ENCODE measurements at places on chromosomes 11 and 22.

- no peak for DNase-seq
These were observed 43.3 kb downstream of the SMIM38 start for GRCh38 chr11:69198891-69199582.

DNA sequence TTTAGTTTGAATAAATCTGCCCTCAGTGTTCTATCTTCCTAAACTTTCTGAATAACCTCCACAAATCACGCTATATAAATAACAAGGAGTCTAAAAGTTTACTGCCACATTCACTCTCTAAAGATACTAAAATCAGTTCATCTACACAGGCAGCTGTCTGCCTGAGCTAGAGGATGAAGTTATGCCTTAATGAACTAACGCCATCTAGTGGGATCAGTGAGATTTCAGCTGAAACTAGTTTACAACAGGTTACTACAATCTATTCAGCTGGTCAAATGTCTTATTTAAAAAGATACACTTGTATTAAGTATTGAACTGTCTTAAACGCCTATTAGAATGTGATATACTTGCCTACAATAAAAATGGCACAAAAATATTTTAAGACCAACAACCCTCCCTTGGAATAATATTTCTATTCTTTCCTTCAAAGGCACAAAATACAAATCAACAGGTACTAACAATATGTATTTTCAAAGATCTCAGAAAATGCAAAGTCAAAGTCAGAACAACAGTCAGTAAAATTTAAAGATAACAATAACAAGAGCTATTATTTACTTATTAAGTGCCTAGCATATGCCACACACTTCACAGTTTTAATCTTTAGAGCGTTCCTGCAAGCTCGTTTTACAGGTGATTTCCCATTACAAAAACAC, 84.1 kb downstream of the LARGE2 start:
- no peak for DNase-seq

DNA sequence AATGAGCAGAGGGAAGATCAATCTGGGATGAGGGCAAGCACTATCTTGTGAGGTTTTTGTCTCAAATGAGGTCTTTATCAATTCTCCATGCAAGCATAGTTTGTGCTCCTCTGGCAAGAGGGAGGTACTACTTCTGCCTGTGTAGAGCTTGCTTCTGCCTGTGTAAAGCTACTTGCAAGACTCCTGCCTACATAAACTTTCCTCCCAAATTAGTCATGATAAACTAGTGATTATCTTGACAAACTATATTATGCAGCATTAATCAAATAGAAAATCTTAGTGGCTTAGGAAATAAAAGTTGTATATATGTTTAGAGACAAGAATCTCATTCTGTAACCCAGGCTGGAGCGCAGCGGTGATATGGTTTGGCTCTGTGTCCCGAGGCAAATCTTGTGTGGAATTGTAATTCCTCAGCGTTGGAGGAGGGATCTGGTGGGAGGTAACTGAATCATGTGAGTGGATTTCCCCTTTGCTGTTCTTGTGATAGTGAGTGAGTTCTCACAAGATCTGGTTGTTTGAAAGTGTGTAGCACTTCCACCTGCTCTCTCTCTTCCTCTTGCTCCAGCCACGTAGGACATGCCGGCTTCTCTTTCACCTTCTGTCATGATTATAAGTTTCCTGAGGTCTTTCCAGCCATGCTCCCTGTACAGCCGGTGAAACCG, 8.0 kb upstream of the MMP10 start:
- no peak for DNase-seq

DNA sequence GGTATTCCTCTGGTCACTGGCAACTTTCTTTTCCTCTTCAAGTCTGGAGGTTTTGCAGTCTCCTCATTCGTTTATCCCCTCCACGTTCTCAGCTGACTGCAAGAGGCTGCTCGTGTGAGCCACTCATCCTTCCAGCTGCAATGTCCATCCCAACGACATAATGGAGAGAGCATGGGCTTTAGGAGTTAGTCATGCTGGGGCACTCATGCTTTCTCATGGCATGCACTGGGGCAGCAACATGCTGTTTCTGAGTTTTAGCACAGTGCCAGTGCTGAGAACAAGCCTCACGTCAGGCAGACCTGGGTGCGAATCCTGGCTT, 7.1 kb downstream of the DCPS start:
- no peak for DNase-seq

DNA sequence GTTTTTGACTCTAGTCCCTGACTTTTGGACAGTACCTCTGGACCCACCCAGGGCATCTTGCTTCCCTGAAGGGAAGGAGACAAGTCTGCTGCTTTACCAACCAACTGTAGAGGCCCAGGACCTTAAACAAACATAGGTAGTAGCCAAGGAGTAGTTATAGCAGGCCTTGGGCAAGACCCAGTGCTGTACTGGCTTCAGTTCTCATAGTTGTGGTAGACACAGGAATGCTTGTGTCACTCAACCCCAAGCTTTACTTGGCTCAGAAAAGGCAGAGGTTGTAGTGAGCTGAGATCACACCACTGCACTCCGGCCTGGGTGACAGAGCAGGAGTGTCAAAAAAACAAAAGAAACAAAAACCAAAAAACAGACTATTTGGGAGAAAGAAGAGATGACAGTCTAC, 21.3 kb upstream of the OR52M1 start:
- DNase-seq = no peak

GRCh38 chr11:199782-200181, 6.9 kb downstream of the SCGB1C1 start:
- DNase-seq = no peak

- no peak for DNase-seq
These were observed 8.6 kb downstream of the MRPL11 start for GRCh38 chr11:66429983-66430602.

DNA sequence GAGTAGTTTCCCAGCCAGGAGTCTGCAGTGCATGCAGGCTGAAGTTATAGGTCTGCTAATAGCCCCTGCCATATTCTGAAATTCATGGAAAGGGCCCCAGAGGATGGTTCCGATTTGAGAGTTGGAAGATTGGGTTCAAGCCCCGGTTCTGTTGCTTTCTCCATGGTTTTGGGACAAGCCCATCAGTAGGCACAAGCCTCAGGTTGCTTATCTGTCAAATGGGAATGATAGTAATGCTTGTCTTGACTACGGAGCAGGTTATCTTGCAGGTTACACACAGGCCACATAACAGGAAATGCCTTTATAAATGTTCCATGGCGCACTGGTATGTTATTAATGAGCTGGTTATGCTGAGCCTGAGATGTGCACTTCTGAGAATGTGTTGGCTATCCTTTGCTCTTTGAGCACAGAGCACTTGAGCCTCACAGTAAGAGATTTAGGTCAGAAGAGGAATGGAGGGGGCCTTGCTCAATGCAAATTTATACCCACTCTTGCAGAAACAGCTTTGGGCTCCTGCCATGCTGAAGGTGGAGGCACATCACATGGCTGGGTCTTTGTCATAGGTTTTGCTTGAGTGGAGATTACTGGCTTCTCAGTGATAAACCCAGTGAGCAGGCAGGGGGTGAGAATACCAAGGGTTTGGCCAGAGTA, 47.1 kb downstream of the ZNRF3 start:
- DNase-seq = no peak

GRCh38 chr11:108551651-108552462, 41.7 kb downstream of the EXPH5 start:
- DNase-seq = no peak

DNA sequence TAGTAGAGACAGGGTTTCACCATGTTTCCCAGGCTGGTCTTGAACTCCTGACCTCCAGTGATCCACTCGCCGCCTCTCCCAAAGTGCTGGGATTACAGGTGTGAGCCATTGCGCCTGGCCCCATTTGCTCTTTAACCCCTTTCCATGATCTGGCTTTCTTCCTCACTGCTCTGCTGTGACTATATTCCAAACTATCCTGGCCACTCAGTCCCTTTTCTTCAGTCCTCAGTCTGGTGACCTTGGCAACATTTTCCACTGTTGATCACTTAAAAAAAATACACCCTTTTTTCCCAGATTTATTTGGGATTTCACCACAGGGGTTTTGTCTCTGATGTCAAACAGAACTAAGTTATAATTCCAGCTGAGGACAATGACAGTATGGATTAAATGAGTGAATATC, 24.5 kb downstream of the MMP20 start:
- DNase-seq = no peak

GRCh38 chr11:79165908-79166307, 274.9 kb downstream of the TENM4 start:
- no peak for DNase-seq

DNA sequence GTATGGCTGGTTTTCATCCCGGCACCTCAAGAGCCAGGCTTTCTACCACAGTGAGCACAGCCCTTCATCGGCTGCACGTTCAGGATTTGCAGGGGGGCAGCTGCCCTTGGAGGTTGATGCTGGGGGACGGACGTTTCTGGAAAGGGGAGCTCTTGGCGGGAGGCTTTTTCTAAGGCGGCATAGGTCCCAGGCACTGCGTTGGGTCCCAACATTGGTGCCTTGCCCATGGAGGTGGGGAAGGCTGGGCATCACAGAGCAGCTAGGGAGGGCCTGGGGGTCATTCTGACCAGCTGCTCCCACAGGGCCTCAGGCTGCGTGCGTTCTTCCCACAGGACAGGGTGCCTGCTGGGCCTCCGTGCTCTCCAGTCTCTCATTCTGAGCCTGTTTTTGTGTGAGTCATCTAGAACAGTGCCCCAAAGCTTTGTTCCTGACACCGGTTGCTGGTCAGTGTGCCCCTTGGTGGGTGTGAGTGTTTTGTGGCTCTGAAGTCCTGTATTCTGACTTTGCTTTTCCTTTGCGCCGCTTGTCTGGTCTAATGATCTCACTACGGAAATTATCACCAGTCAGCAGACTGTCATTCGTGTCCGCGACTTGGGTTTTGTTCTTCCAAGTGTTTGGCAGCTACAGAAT, 275.9 kb downstream of the TBC1D22A start:
- no peak for DNase-seq

- DNase-seq = no peak
These were observed 71.4 kb downstream of the KIAA1671 start for GRCh38 chr22:25023879-25024278.

GRCh38 chr11:122109932-122110331, 6.1 kb downstream of the BLID start:
- no peak for DNase-seq

DNA sequence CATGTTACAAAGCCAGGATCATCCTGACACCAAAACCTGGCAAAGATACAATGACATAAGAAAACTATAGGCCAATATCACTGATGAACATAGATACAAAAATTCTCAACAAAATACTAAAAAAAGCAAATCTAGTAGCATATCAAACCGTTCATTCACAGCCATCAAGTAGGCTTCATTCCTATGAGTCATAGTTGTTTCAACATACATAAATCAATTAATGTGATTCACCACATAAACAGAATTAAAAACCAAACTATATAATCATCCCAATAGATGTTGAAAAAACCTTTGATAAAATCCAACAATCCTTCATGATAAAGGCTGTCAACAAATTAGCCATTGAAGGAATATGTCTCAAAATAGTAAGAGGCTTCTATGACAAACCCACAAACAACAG, 1007.2 kb upstream of the RAG2 start:
- DNase-seq = no peak

- DNase-seq = no peak
These were observed 59.3 kb downstream of the ENDOD1 start for GRCh38 chr11:95148938-95149337.

DNA sequence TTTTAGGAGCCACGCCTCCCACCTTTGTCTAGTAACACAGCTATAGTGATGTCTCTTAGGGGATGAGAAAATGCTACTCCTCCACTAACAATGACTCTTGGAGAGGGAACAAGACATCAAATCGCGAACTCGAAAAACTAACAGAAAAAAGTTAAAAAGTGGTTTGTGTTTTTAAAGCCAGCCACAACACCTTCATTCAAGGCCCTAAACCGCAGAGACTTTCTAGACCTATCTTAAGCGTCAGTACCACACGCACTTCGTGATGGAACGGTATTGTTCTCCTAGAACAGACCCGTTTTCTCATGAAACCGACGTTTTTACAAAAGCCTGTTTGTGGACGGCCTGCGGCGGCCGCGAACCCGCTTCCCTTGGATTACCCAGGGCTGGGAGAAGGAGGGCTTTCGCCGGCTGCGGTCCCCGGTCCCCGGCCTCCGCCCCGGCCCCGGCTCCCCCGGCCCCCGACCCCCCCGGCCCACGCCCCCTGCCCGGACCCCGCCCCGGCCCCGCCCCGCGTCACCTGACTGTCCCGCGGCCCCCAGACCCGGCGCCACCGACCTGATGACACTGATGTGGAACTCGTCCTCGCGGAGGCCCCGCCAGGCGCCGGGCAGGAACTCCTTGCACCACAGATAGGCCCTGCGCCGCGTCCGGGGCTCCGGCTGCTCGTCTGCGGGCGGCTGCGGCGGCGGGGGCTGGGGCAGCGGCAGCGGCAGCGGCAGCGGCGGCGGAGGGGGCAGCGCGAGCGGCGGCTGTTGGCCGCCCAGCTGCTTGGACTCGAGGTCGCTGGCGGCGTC, 718 bp downstream of the CHKA start:
- no peak for DNase-seq

- no peak for DNase-seq
These were observed 4.7 kb downstream of the UNC93B1 start for GRCh38 chr11:67999201-67999629.

- DNase-seq = no peak
These were observed 16.8 kb downstream of the PPIL2 start for GRCh38 chr22:21682385-21683175.

- no peak for DNase-seq
These were observed 7.8 kb downstream of the CD3E start for GRCh38 chr11:118312328-118312727.

GRCh38 chr22:43385770-43386641, 25.8 kb upstream of the MPPED1 start:
- peak; percentile 85 for DNase-seq

DNA sequence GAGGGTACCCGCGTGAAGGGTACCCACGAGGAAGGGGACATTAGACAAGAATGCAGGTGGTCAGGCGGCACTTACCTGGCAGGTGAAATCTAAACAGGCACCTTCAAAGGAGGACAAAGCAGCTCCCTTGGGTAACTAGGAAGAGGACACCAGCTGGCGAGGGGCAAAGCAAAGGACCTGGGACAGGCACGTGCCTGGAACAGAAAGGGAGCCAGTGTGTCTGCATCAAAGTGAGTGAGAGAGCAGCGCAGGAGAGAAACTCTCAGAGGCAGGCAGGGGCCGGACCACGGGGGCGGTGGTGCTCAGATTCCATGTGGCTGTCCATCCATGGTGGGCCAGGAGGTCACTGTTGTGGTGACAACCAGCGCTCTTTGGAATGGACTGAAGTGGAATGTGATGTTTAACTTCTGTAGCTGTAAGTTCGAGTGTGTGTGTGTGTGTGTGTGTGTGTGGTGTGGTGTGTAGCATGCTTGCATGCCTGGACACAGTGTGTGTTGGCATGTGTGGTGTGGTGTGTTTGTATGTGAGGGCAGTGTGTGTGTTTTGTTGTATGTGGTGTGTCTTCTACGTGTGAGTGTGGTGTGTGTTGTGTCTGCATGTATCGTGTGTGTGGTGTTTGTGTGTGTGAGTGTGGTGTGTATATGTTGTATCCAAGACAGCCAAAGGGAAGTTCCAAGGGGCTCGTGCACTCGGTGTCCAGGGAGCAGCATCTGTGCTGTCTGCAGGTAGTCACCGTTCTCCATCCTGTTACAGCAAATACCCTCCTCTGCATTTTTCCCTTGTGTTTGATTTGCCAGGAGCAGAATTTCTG, 86.4 kb downstream of the CDKN1C start:
- DNase-seq = no peak

- no peak for DNase-seq
These were observed 38.6 kb downstream of the NRXN2 start for GRCh38 chr11:64684357-64684756.

GRCh38 chr22:29152954-29153719, 52.6 kb upstream of the EMID1 start:
- DNase-seq = no peak

- DNase-seq = no peak
These were observed 61.1 kb downstream of the CACNA1I start for GRCh38 chr22:39631381-39632286.

GRCh38 chr11:110735455-110736170, 23.4 kb upstream of the ARHGAP20 start:
- DNase-seq = no peak
